Kidney epithelial cell (primary cell): ENCODE measurements at places on chromosomes 1 and 21.

GRCh38 chr1:9194024-9194423 lies 40.5 kb upstream of the H6PD start:
- no peak for DNase-seq

DNA sequence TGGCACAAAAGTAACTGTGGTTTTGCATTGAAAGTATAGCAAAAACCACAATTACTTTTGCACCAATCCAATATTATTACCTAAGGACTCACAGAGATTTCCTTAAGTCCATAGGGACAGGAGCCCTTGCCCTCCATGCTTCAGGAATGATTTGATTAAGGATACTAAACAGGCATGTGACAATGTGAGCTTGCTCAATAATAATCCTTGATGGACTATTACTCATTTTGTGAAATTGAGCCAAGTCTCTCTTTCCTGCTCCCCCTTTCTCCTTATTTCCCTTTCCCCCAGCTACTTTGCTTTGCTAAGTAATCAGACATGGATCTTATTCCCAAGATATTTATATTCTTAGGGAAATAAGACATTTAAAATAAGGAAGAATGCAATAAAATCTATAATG lies 21.6 kb upstream of the RGL1 start:
- DNase-seq = no peak

GRCh38 chr21:44005593-44005992 lies 6.5 kb upstream of the TRAPPC10 start:
- DNase-seq = no peak

GRCh38 chr1:192592517-192592916 lies 16.9 kb downstream of the RGS1 start:
- no peak for DNase-seq

DNA sequence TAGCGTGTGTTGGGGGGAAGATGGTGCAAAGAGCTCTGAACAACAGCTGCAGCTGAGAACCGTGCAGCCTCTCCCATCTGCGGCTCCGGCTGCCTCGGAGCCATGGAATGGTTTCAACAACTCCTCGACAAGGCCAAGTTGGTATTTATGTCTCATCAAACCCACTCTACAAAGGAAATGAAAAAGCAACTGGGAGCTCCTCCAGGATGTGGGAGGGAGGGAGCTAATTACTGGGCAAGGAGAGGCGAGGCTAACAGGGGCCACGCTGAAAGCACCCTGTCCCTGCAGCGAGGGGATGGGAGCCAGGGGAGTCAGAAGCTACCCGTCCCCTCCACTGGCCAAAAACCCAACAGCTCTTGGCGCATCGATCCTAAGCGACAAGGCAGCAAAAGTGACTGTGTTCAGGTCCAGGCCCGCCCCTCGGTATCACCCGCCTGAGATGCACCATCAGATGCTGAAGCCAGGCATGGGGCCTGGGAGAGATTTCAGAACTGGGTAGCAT lies 63.1 kb downstream of the ACOT7 start:
- DNase-seq = no peak

DNA sequence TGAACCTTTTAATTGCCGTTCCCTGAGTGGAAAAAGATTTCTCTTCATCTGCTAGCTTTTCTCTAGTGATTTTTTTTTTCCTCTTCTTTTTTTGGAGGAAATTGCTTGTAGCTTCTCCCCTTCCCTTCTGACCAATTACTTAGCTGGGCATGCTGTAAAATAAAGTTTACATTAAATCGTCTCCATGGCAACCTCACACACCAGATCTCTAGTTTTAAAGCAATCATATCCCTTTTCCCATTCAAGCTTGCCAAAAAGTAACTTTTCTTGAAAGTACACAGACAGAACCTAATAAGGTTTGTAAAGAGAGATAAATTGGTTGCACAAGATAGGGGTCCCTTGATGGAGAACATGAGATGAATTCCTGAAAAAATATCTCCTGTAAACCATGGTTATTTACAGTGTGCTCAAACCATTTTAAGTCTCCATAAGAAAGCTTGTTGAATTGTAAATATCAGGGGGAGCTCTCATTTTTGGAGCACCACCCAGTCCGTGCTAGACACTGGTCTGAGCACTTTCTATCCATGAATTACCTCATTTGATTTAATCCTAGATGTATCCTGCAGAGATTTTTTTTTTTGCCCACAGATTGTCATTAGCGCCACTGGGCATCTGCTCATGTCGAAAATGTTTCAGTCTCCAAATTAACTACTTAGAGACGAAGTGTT lies 32.6 kb upstream of the HTR1D start:
- DNase-seq = no peak

GRCh38 chr1:75794382-75794781 lies 2.3 kb upstream of the MSH4 start:
- no peak for DNase-seq

DNA sequence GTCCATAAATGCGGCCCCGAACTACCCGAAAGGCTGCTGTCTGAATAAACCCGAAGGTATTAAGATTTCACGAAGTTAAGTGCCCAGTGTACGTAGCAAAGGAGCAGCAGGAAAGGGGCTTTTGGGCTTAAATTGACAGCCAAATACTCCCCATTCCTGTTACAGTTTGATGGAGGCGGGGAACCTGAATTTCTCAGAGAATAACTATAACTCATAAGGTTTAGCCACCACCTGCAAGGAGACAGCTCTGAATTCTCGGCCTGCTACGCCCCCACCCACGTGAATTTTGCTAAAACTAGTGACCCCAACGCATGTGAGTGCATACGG lies 5.2 kb downstream of the GFI1 start:
- no peak for DNase-seq

DNA sequence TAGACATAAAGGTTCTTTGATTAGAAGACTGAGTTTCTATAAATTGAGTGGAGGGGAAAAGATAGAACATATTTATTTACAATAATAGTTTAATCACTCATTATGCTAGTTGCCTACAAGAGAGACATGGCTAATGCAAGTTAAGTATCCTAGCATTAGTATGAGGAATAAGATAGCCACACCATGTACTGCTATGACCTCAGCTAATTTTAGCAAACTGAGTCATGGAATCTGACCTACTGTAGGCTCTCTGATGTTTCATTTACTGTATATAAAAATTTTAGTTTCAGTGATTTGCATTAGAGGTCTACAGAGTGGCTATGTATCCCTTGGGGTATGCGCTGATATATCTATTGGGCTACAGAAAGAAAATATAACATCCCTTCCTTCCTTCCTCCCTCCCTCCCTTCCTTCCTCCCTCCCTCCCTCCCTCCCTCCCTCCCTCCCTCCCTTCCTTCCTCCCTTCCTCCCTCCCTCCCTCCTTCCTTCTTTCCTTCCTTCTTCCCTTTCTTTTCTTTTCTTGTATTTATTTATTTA lies 5.8 kb downstream of the AGL start:
- DNase-seq = no peak

DNA sequence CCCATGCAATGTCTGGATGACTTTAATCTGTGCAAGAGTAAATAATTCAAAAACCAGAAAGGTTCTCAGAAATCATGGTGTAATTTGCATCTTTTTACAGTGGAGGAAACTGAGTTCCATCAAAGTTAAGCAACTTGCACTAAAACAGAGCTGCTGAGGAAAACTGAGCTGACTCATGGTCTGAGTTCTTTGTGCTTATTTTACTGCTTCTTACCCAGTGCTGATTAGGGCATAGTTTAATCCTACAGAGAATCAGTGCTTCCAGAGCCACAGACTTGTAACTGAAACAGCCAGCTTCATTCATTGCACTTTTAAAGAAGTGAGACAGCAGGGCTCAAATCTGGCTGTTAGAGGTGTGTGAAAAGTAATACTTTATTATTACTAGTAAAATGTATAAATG lies 10.9 kb upstream of the RWDD3 start:
- DNase-seq = peak; percentile 10

- DNase-seq = no peak
Measured at GRCh38 chr1:223183268-223183862, 40.3 kb upstream of the TLR5 start.

GRCh38 chr1:54219688-54220003 lies 19.7 kb downstream of the MRPL37 start:
- no peak for DNase-seq

DNA sequence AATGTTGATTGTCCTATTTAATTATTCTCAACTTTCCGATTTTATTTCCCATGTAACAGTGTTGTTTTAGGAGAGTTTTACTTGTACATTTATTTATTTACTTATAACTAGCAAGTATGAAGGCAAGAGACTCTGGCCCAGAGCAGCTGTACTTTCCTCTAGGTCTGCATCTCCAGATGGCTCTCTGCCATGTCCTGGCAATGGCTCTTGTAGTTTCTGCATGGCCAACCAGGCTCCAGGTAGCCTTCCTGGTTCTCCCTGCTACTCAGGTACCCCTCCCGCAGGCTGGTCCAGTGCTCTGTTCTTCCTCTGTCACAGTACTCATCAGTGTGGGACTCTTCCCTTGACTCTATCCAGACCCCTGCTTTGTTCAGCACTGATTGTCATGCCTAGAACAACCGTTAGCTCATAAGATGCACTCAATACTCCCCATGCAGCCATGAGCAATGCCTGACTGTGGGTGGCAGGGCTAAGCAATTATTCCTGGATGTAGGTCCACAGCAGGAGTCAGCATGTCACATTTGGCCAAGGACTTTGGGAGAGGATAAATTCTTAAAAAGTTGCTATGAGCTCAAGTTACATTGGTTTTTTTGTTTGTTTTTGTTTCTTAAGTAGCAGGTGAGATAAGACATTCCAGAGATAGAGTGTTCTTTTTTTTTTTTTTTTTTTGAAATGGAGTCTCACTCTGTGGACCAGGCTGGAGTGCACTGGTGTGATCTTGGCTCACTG lies 10.9 kb upstream of the IL20 start:
- DNase-seq = no peak

GRCh38 chr1:64923294-64923718 lies 43.0 kb downstream of the JAK1 start:
- no peak for DNase-seq

GRCh38 chr1:244050835-244051444 lies at the start of gene ZBTB18:
TSS of gene ZBTB18 (plus strand) at chr1:244051283. CDS start at chr1:244051432, 149 bp downstream.
- DNase-seq = no peak

DNA sequence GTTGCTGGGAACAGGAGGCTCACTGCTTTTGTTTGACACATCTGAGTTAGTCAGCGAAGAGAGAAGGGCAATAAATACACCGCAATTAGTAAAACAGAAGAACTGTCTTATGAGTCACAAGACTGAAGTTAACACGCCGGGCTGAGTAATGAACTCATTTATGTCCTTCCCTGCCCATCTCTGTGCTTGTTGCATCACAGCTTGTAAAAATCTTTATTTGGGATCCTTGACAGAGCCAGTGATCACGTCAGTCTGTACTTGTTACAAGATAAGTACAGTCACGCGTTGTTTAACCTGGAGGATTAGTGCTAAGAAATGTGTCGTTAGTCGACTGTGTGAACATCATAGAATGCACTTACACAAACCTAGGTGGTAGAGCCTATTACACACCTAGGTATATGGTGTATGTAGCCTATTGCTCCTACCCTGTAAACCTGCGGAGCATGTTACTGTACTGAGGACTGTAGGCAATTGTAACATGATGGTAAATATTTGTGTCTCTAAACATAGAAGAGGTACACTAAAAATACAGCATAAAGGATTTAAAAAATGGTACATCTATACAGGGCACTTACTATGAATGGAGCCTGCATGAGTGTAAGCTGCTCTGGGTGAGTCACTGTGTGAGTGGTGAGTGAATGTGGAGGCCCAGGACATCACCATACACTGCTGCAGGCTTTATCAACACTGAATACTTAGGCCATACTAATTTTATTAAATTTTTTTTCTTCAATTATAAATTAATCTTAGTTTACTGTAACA lies 272.2 kb downstream of the TNR start:
- DNase-seq = peak; percentile 69

DNA sequence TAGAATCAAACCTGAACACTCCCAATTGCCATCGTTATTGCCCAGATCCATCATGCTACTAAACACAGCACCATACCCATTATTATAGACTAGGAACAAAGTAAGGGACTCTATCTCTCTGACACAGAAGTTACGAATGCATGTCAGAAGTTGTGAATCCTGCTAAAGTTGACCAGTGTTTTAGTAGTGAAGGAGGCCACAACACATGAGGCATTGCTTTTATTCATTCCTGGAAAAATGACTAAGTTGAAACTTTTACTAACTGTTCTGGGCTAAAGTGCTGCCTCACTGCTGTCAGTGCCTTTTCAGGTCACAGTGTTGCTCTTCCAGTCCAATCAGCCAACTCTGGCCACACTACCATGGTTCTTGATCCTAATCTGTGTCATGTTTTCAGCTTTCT lies 911.1 kb downstream of the TTLL7 start:
- DNase-seq = no peak

DNA sequence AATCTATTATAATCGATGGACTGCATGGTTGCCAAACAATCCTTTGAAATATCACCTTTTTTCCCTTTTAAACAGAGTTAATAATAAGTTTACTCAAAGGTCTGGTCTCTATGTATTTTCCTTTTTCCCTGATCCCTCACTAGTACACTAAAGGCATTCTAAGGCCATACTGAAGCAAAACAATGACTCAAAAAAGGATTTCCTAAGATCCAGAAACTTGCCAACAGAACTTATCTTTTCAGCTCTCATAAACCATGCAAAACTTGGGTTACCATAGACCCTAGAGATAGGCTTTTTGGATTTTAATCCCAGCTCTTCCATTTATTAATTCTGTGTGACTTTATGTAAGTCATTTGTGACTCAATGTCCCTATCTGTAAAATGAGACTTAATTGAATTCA lies 77.1 kb downstream of the IFI44 start:
- no peak for DNase-seq

DNA sequence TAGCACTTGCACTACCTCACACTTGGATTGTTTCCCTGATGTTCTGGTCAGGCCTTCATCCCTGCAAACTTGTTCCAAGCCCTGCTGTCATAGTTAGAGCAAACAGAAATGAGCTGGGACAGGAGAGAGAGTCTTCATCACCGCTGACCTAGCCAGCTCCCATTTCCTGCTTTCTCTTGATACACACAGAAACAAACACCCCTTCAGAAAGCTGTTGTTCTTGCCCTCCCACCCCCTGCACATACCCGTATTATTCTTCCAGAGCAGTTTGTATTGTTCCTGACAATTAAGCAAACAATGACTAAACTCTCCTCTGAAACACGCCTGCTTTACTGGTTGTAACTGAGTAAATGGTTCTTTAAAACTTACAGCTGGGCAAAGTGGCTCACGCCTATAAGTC lies 2.9 kb upstream of the SYT2 start:
- DNase-seq = peak; percentile 29

DNA sequence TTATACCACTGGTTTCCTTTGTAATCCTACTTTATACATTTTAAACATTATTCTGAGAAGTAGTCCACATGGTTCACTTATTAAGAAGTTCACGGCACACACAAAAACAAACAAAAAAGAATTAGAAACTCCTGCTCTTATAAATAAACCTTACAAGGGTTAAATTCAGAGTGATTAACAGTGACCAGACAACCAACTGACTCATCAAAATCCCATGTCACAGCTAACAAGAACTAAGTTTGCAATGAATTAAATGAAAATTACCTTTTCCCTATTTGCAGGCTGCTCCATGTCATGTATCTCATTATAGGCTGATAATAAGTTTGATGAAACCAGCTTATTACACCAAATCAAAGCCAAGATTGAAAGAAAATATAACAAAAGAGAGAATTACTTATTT lies 77.5 kb downstream of the PUM1 start:
- no peak for DNase-seq
